AG10803 (cell line): ENCODE measurements at places on chromosomes 7 and 10.

DNA sequence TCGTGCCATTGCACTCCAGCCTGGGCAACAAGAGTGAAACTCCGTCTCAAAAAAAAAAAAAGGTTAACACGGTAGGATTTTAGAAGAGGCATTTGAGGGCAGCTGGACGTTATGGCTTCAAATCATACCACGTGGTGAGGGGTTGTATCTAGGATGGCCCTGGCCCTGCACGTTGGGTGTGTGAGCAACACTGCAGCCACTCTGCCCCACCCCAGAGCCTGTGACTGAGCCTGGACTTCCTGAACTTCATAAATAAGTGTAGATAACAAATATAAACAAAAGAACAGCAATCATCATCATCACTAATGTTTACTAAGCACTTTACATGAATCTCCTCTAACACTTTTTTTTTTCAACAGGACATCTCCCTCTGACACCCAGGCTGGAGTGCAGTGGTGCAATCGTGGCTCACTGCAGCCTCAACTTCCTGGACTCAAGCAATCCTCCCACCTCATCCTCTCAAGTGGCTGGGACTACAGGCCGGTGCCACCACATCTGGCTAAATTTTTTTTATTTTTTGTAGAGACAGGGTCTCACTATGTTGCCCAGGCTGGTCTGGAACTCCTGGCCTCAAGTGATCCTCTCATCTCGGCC, 169.5 kb upstream of the FRMD4A start:
- DNase-seq: no peak

- DNase-seq: no peak
Measured at GRCh38 chr10:18886102-18886501, 162.5 kb upstream of the MALRD1 start.

DNA sequence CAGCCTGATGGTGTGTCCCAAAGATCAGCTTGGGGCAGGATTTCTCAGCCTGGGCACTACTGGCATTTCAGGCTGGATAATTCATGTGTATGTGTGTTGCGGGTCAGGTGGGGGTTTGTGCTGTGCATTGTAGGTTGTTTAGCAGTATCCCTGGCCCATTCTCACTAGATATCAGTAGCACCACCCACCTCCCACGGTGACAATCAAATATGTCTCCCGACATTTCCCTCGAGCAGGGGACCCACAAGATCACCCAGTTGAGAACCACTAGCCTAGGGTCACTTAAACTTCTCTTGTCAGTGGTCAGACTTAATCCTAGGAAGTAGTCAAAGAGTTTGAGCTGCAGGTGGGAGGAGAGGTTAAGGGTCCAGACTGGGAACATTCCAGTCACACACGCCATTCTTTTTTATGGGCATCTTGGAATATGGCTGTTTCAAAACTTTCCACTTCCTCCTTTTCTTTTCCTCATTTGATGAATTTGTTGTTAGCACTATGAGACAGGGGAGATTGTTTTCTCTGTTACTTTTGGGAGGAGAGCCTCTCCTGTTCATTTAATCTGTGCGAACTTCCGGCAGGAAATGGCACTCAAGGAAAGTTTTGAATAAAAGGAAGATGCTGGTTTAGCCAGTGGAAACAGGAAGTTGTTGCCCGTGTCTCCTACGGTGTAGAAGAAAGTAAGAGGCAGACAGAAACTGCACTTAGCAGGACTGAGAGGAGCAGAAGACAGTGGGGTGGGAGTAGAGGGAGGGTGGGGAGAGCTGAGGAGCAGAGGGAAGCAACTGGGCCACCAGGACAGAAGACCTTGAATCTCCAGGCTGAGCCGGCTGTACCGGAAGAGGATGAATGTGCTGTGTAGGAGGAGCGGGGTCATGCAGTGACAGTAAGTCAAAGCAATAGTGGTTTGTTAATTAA, 17.6 kb upstream of the EXOC6 start:
- DNase-seq: no peak

- no peak for DNase-seq
Measured at GRCh38 chr7:155483868-155484325, 26.0 kb downstream of the EN2 start.

DNA sequence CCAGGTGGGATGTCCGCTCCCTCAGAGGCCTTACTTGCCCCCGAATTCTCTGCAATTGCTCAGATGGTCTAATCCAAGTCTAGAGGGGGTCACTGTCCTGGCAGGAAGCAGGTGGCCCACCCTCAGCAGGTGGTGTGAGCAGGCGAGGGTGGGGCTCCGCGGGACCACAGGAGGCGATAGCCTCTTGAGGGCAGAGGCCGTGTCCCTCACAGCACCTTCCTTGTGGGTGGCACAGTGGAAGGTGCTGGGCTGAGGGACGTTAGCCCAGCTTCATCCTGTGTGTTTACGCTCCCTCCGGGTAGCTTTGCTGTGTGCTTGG, 38.3 kb upstream of the INPP5A start:
- no peak for DNase-seq

GRCh38 chr10:111989136-111989911, 194.2 kb downstream of the GPAM start:
- no peak for DNase-seq

DNA sequence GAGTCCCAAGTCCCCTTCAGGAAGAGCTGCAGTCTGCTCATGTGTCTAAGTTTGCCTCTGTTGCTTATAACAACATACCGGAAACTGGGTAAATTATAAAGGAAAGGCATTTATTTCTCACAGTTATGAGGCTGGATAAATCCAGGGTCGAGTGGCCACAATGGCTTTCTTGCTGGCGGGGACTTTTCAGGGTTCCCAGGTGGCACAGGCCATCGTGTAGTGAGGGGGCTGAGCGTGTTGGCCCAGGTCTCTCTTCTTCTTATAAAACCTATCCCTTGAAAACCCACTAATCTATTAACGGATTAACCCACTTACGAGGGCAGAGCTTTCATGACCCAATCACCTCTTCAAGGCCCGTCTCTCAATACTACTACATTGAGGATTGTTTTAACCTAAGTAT, 8.7 kb downstream of the VIPR2 start:
- DNase-seq: no peak

DNA sequence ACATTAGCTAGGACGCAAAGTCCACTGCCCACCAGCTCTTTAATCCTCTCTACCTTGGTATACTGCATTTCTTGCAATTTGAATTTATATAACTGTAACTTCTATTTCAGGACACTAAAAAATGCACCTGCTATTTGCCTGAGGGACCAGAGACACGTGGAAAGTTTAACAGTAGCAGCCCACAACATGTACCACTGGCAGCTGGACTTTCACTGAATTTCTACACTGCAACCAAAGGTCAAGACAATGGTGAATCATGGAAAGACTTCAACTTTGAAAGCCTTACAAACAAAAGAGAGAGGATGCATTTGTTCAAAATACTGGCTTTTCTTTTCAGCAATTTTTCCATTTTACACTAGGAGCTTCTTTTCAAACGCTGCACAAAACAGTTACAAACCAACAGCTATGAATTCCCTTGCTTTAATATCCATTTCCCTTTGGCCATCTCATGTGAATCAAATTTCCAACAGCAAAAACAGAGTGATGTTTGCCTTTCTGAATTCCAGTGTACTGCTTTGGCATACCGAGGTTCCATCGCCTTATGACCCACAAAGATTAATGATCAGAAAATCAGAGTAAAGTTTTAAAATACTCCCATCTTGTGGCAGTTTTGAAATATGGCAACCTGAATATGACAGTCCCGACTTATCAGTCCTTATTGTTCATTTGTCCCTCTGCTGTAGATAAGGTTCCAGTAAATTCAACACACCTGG, 29.9 kb upstream of the HNRNPH3 start:
- DNase-seq: peak; percentile 68

DNA sequence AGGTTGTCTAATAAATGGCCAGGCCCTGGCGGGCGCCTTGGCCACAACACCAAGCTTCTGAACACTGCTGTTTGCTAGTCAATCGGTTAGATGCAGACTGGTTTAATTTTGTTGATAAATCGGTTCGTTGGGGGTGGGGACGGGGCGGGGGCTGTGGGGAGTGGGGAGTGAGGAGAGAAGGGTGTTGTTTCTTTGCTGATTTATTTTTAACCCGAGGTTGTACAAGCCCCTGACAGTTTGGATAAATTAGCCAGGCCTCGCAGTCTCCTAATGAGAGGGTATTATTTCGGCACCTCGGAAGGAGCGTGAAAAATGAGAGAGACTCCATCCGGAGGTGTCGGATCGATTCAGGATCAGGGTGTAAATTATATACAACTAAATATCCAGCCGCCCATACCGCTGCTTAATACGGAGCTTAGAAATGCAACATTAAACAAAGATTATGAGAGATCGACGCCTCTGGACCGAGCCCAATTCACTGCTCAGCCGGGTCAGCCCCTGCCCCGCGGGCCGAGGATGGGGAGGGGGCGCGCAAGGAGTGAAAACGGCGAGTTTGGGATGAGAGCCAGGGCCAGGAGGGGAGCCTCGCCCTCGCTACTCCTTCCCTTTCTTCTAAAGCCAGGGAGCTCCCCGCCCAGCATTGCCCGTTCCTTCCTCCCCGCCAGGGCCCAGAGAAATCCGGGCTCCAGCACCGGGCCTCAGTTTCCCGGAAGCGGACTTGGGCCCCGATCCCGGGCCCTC, 8.0 kb downstream of the UNCX start:
- no peak for DNase-seq

DNA sequence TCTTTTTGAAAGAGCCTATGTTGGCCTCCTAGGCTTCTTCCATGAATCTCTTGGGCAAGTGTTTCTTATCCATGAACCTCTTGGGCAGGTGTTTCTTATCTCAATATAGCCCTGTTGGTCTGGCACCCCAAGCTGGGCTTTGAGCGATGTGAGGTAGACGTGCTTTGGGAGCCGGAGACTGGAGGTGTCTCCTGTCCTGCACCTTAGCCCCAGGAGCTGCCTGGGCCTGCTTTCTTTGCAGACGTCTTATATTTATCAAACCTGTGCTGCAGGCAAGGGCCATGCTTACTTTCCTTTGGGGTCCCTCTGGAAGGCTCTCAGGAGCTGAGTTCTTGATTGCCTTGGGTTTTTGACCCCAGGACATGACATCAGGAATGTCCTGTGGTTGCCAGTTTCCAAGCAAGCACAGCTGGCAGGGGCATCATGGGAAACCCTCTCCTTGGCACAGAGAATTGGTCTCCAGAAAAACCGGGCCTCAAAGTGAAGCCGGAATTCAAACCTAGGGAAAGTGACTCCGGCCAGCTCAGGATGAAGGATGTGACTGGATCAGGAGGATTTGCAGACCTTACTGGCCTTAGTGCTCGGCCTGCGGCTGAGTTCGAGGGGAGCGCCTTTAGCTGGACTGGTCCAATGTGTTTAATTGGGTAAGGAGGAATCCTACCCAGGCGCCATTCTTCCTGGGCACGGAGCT, 2.8 kb downstream of the JAKMIP3 start:
- DNase-seq: no peak

DNA sequence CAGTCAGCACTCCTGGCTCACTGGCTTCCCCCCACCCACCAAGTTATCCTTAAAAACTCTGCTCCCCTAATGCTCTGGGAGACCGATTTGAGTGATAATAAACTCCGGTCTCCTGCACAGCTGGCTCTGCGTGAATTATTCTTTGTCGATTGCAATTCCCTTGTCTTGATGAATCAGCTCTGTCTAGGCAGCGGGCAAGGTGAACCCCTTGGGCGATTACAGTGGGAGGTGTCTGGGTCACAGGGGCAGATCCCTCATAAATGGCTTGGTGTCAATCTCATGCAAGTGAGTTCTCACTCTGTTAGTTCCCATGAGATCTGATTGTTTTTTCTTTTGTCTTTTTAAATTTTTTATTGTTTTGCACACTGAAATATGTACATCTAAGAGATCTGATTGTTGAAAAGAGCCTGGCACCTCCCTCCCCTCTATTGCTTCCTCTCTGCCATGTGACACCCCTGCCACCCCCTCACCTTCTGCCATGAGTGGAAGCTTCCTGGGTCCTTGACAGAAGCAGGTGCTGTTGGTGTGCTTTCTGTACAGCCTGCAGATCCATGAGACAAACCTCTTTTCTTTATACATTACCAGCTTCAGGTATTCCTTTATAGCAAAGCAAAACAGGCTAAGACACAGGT, 20.5 kb downstream of the OTUD1 start:
- no peak for DNase-seq
